Right lung (tissue), 10 donors: ENCODE measurements at places on chromosomes 13 and 19. TPM values are rescaled to one million over a fixed set of nuclear protein-coding genes. Genes with fewer than 3 reads are reported as not detected.

Gene ERICH6B
- polyA plus RNA-seq: 3.2 TPM

Gene PGLYRP1
- 0.75 TPM for polyA plus RNA-seq

Gene ODAD3
- polyA plus RNA-seq: 2.2 TPM

Gene NOTCH3
- 76.9 TPM for polyA plus RNA-seq

Gene FUT1
- polyA plus RNA-seq: 7.0 TPM

Gene RAVER1
- polyA plus RNA-seq: 19.3 TPM

Gene IL11
- 0.30 TPM for polyA plus RNA-seq

Gene SIGLEC5
- 0.60 TPM for polyA plus RNA-seq

Gene MAST3
- polyA plus RNA-seq: 6.2 TPM

Gene IFNL1
- polyA plus RNA-seq: not detected

Gene FAM216B
- 11.4 TPM for polyA plus RNA-seq

Gene NCAN
- 0.04 TPM for polyA plus RNA-seq

Gene PCSK4
- 5.0 TPM for polyA plus RNA-seq

Gene USF2
- 120 TPM for polyA plus RNA-seq

Gene FAM124A
- 6.8 TPM for polyA plus RNA-seq

Gene CYP4F2
- polyA plus RNA-seq: not detected

Gene NUP62
- polyA plus RNA-seq: 62.4 TPM

Gene CXCL17
- 16.0 TPM for polyA plus RNA-seq

GRCh38 chr19:47006496-47006895, 13.1 kb upstream of the NPAS1 start:
- no peak for DNase-seq

- DNase-seq: no peak
These were observed 60.7 kb upstream of the URI1 start for GRCh38 chr19:29881386-29881785.

DNA sequence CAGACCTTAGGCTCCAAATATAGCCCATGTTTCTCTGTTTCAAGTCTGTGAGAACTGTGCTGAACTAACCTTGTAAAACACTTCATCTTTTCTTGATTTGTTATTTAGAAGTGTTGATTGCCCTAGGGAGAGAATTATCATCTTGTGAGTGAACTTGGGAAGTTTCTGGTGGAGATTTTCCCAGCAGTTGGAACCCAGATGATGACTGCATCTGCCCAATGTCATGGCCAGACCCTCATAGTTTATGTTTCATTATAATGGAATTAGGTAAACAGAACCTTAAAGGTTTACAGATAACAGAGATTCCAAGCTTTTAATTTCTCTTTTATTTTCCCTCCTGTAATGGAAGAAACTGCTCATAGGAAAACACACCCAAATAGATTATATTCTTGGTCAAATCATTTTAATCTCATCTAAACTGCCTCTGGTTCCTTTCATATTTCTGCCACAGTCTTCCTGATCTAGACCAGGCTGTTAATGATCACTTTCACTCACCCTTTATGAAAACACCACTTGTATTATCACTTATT, 569.1 kb downstream of the KCTD12 start:
- no peak for DNase-seq

DNA sequence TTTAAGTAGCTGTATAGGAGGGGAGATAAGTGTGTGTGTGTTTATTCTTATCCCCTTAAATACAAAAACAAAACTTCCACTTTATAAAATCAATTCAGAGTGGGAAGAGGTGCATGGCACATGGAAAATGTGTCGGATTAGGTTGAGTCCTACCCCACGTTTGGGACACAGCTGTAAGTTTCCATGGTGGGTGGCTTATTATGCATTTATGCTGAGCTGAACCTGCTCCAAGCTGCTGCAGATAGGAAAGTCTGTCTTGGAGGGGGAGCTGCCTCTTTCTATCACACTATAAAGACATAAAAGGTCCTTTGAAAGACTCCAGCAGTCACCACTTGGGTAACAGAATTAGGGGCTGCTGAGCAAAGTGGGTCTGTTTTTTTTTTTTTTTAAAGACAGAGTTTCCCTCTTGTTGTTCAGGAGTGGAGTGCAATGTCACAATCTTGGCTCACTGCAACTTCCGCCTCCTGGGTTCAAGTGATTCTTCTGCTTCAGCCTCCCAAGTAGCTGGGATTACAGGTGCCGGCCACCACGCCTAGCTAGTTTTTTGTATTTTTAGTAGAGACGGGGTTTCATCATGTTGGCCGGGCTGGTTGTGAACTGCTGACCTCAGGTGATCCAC, 15.2 kb downstream of the ACTN4 start:
- no peak for DNase-seq

DNA sequence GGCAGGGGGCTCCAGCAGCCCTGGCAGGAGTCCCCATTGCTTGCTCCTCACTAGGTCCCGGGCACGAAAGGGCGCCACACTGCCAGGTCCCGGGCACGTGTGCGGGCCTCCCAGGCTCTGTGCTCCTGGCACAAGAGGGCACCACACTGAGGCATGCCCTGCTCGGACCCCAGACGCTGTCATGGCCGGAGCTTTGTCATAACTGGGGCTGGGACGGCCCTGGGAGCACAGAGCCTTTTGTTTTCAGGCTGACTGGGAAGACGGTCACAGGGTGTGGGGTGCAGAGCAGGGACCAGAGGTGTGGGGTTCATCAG, 7.4 kb downstream of the BSG start:
- no peak for DNase-seq

DNA sequence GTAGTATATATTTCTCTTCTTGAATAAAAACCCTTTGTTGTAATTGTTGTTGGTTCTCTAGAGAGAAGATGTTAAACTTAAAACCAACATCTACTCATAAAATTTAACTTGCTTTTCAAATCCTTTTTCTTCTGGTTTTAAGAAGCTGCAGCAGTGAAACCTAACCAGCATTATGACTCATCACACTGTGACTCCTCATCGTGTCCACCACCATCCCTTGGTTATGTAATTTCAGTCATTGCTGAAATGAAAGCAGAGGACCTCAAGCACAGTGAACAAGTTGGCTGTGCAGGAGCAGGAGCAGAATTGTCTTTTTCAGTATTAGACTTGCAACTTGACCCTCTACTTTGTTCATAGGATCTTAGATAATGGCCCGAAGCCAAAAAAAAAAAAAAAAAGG, 64.9 kb upstream of the HTR2A start:
- no peak for DNase-seq

- DNase-seq: no peak
These were observed 10.3 kb downstream of the ZNF787 start for GRCh38 chr19:56110515-56111448.

DNA sequence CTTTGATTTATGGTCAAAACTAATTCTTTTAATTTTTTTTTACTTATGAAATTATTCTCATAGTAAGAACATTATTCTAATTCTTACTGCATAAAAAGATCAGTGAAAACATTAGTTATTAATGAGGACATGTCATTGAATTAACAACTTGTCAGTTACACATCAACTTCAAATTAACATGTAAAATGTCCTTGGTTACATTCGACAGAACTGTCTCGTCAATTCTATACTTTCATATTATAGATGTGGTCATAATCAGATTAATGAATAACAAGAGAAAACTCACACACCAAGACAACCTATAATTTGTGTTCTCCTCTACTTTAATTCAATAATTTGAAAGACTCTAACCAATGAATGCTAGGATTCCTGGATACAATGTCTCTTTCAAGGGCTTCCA, 66.7 kb downstream of the KATNAL1 start:
- DNase-seq: no peak

DNA sequence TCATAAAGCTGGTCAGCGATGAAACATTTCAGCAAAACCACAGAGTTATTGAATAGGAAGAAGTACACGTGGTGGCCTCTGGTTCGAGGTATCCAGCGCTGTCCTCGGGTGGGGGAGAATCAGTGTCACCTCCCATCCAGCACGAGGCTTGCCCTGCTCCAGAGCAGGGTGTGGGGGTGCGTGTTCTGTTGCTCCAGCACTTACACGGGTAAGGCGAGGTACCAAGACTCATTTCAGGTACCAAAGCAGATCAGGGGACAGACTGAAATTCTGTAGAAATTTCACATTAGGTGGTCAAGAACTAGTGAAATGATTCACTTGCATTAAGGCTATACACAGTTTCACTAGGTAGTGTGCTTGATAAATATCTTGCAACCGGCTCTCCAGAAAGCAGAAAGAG, 164.2 kb upstream of the SOX1 start:
- DNase-seq: no peak

DNA sequence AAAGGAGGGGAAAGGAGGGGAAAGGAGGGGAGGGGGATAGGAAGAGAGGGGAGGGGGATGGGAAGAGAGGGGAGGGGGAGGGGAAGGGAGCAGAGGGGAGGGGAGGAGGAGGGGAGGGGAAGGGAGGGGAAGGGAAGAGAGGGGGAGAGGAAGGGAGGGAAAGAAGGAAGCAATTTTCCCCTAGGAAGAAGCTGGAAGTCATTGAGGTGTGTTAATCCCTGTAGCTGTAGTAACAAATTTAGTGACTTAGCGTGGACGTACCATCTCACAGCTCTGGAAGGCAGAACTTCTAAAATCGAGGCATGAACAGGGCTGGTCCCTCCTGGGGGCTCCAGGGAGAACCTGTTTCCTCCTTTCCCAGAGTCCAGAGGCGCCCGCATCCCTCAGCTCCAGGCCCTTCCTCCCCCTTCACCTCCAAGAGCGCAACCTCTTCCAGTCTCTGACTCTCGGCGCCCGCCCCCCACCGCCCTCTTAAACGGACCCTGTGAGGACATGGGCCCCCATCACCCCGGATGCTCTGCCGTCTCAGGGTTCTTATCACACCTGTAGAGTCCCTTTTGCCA, 5.6 kb upstream of the CDC34 start:
- DNase-seq: no peak

DNA sequence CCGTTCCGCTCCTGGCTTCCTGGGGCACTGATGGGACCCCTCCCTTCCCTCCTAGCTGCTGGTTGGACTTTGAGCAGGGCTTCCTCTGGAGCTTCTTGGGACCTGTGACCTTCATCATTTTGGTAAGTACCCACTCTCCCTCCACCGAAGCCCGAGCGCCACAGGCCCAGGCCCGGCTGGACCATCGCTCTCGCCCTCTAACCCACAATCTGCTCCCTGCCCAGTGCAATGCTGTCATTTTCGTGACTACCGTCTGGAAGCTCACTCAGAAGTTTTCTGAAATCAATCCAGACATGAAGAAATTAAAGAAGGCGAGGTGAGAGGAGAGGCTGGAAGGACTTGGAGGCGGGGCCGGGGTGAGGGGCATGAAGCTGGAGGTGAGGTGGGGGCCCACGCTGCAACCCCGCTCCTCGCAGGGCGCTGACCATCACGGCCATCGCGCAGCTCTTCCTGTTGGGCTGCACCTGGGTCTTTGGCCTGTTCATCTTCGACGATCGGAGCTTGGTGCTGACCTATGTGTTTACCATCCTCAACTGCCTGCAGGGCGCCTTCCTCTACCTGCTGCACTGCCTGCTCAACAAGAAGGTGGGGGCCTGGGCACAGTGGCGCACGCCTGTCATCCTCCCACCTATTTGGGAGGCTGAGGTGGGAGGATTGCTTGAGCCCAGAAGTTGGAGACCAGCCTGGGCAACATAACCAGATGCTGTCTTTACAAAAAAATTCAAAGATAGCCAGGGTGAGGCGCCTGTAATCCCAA, 12.3 kb downstream of the DDX39A start:
- DNase-seq: no peak

DNA sequence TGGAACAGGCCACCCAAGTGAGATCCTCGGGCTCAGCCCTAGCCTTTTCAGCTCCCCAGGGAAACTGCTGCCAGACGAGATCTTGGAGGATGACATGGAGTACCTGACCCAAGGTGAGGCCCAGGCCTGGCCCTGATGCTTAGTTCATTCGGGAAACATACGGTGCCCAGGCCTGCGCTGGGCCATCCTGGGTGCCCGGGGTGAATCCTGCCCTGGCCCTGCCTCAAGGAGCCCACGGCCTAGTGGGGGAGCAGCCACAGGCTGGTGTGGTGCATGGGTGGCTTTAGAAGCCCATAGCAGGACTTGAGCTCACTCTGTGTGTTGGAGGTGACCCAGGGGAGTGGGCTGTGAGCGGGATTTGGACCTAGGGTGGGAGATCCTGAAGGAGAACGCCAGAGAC, 10.1 kb downstream of the SIX5 start:
- no peak for DNase-seq

DNA sequence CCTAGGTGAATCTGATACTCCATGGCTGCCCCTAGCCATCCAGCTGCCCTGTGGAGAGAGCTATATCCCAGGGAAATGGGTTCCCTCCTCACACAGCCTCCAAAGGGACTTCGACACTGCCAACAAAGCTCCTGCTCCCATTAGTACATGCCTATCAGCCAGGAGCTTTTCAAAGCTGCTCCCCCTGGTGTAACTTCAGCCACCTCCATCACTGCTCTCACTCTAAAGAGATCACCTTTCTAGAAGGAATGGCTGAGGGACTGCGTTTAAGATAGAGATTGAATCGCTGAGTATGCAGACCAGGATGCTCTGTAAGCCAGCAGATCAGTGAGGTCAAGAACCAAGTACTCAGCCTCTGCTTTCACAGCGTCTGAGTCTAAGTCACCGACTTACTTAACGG, 213.7 kb downstream of the NALCN start:
- DNase-seq: no peak

DNA sequence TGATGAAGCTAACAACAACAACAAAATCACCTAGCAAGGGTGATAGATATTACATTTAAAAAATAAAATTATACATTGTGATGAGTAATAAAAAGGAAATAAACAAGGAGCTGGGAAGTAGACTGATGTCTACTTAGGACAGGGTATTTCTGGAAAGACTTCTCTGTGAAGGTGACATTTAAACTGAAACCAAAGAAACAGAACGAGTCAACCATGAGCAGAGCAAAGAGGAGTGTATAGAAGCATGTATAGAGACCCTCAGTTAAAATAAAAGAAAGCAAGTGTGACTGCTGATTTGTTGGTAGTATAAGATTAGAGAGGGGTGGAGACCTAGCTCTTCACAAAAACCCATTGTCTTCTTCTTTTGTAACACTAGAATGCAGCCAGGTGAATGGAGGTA, 53.0 kb upstream of the TDRD3 start:
- no peak for DNase-seq

- DNase-seq: no peak
These were observed 105.1 kb downstream of the UQCRFS1 start for GRCh38 chr19:29107831-29108230.

GRCh38 chr19:31666126-31666525, 316.9 kb upstream of the TSHZ3 start:
- DNase-seq: no peak

DNA sequence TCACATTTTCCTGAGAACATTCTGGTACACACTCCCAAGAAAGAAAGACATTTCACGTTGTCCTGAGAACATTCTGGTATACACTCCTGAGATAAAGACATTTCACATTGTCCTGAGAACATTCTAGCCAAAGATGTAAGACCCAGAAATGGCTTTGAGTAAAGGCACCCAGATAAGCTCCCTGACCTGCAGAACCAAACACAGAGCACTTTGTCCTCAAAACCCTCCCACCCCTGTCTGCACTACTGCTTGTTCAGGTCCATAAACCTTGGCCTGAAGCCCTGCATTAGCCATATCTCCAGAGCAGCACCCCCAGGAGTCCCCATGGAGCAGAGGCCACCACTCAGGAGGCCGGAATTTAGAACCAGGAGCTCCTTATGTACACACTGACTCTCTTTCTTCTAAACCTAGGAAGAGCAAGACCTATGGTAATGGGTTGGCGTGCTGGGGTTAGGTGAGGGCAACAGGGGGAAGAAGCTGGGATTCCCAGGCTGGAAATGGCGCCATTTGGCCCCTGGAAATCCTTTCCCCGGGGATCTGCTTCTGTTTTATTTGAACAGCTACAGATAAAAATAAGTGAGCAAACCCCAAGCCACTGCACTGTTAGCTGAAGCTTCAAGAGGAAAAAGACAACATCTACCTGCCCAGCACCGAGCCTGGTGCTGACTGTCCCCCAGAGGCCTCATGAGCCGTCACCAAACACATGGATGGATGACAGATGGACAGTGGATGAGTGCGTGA, 13.7 kb downstream of the GAS6 start:
- DNase-seq: no peak
